Activated naive CD4-positive, alpha-beta T cell (primary cell): ENCODE measurements at places on chromosomes 11 and 22.

- DNase-seq, result no peak
Measured at GRCh38 chr22:21816787-21817496, 50.5 kb downstream of the MAPK1 start.

- DNase-seq, result peak; percentile 17
Measured at GRCh38 chr11:61254403-61255025, 13.5 kb downstream of the PGA5 start.

GRCh38 chr11:62452839-62453468 lies 34.1 kb downstream of the SCGB1A1 start:
- DNase-seq, result no peak

GRCh38 chr22:46810856-46811786 lies 48.7 kb downstream of the TBC1D22A start:
- no peak for DNase-seq

- DNase-seq, result no peak
Measured at GRCh38 chr11:9273376-9274336, 8.5 kb upstream of the DENND5A start.

DNA sequence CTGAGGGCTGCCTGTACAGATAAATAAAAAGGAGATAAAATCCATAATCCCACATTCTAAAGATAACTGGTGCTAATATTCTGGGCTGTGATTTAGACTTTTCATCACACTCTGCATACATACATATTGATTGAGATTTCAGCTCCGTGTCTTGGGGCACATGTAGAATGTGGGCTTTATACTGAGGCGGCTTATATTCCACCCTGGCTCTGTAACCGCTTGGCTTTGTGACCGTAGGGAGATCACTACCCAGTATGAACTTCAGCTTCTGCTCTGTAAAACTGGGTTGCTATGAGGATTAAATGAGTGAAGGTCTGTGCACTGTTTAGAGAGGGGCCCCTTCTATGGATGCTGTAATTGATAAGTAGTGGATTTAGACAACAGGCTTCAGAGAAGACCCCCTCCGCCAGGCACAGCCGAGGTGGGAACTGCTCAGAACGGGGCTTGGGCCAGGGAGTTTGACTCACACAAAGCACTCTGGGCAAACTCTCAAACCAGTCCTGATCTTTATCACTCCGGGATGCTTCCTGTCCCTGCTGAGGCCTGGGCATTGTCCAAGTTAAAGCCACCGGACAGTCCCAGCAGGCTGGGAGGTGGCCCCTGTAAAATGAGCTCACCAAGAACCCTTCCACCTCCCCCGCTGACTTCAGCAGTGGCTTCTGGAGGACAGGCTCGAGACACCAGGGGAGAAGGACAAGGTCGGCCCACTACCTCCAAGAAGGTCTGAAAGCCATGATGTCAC lies 17.2 kb downstream of the KIAA1671 start:
- no peak for DNase-seq

GRCh38 chr11:86983021-86983488 lies 27.9 kb upstream of the FZD4 start:
- DNase-seq, result no peak

DNA sequence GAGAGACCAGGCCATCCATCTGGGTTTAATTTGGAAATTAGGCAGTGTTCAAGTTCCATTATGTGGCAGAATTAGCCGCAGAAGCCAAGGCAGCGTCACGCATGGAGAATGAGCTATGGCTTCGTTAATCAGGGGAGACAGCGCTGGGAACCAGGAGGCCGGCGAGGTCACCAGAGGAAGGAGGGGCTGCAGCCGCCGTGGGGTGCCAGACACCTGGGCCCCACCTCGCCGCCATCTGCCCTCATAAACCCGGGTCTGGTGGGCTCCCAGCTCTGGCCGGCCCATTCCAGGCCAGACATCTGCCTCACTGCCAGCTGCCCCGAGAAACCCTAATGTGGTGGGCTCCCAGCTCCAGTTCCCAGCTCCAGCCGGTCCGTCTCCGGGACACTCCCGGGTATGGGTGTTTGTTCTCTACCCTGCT lies 676.9 kb downstream of the BRD1 start:
- no peak for DNase-seq

GRCh38 chr11:11467312-11467711 lies 114.3 kb upstream of the CSNK2A3 start:
- no peak for DNase-seq

DNA sequence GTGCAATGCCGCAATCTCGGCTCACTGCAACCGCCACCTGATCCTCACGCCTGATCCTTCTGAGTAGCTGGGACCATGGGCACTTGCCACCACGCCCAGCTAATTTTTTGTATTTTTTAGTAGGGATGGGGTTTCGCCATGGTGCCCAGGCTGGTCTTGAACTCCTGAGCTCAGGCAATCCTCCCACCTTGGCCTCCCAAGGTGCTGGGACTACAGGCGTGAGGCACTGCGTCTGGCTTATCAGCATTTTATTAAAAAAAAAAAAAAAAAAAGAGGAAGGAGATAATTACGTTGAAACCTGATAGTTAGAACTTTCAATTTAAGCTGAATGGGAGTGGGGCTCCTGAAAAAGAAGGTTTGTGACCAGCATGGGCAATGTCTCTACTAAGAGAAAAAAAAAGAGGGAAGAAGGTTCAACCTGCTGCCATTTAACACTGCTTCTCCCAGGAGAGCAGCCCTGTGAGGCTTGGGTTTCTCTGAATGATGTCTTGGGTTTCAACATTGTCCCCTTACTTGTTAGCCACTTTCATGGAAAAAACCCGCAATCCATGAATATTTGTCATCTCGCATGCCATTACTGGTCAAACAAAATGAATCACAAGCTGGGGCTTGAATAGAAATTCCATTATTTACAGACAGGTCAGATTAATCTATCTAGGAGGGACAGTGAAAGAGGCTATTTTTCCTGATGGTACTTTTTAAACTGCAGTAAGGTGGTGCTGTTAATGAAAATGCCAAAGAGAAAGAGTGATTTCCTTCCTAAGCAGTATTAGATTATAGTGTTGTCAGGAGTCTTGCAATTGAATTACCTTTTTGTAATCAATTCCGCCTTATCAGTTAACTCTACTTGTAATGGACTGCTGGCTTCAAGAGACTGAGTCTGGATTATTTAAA lies 72.5 kb downstream of the PACS1 start:
- DNase-seq, result no peak

DNA sequence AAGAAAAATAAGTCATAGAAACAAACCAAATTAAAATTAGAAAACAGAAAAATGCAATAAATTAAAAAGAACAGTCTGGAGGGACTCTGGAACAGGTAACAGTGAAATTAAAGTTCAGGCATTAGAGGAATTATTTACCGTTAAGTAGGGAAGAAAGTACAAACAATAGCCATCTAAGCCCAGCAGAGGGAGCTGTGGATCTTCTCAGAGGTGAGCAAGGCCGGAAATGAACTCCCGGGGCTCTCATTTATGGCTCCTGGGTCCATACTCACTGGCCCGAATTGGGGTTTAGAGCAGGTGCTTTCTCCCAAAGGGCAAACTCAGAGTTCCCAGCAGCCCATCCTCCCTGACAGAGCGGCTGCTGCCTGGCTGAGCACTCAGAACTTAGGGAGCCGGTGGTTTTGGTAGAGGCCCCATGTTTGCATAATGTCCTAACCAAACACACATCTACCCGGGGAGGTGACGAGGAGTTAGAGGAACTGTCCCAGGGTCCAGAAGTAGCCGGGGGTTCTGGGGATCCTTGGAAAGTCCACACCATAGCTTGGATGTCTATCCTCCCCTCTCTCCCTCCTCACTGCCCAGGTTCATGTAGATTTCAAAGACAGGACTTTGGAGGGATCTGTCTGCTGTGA lies 87.8 kb upstream of the VPREB1 start:
- peak; percentile 8 for DNase-seq

- no peak for DNase-seq
Measured at GRCh38 chr11:27394781-27395228, 31.8 kb upstream of the CCDC34 start.

- DNase-seq, result no peak
Measured at GRCh38 chr22:35172442-35172841, 84.9 kb upstream of the HMGXB4 start.

- no peak for DNase-seq
Measured at GRCh38 chr11:2237457-2238238, 32.7 kb downstream of the ASCL2 start.

DNA sequence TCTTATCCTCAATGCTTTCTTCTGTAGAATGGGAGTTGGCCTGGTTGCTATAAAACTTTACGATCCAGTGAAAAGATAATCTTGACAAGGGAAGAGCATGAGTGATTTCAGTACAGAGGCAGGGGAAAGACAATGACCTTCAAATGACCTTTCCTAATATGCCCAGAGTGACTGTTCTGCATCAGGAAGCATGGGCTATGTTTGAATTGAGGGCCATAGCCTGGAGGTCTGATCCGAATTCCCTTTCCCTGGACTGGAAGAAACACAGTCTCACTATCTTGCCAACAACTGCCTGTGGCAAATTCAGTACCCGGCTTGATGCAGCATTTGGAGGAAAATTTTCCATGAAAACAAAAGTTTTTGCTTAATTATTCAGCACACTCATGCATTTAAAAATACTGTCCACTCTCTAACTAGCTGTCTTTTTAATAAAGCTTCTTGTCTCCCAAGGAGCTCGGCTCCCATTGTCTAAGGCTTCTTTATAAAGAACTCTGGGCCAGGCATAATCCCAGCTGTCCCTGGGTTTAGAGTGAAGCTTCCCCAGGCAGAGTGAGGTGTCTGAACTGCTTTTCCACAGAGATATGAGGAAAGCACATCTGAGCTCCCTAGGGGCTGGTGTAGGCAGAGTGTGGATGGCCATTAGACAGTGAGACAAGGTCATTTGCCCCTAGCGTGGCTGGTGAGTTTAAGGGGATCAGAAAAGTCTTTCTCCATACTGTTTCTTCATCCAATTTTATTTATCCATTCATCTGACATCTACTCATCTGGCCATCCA lies 132.7 kb upstream of the CADM1 start:
- no peak for DNase-seq

DNA sequence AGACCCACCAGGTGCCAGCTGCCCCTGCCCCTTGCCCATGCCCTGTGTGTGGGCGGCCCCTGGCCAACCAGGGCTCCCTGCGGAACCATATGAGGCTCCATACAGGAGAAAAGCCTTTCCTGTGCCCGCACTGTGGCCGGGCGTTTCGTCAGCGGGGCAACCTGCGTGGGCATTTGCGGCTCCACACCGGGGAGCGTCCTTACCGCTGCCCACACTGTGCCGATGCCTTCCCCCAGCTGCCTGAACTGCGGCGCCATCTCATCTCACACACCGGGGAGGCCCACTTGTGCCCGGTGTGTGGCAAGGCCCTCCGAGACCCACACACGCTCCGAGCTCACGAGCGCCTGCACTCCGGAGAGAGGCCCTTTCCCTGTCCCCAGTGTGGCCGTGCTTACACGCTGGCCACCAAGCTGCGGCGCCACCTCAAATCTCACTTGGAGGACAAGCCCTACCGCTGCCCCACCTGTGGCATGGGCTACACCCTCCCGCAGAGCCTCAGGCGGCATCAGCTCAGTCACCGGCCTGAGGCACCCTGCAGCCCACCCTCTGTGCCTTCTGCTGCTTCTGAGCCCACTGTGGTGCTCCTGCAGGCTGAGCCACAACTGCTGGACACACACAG lies 4.3 kb downstream of the ZNF408 start:
- DNase-seq, result no peak

- DNase-seq, result no peak
Measured at GRCh38 chr11:58912124-58912523, 27.2 kb upstream of the GLYATL1 start.

GRCh38 chr11:56497010-56497409 lies 5.8 kb upstream of the OR5M8 start:
- no peak for DNase-seq

DNA sequence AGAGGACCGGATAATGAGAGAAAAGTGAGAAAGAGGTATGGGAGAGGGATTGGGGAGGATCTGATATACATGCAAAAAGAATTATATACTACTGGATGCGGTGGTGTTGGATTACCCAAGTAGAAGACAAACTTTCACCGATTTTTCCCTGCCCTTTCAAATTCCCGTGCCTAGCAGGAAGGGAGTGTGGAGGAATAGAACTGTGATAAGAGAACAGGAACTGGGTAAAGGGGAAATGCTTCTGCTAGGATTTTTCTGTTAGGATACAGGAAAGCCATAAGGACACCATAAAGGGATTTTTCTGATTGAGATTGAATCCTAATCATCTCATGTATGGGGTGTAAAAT lies 480 bp upstream of the MTMR2 start:
- DNase-seq, result no peak

- DNase-seq, result no peak
Measured at GRCh38 chr11:12058425-12059115, 50.1 kb upstream of the DKK3 start.

DNA sequence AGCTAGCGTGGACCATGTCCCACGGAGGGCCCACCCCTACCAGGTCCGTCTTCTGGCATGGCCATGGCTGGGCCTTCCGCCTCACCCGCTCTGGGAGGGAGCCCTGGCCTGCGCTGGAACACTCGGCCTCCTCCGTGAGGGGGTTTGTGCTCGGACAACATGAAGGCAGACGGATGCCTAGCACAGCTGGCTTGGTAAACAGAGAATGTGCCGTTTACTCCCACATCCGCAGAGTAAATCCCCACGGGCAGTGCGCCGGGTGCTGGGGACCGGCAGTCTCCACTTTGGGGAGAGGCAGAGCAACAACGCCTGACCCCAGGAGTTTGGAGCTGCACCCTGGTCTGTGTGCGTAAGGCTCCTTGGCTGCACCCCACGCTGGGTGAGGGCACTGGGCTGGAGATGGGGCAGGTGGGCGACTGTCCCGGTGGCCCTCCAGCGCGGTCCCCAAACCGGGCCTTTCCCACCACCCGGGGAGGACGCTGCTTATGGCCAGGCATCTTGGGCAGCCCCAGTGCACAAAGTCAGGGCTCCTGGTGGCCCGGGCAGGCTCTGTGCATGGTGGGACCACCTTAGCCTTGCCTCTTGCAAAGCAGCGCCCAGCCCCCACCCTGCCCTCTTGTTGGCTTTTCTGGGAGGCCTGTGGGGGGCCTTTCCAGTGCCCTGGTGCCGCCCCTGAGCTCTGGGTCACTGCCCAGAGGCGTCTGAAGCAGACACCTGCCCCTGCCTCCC lies 30.7 kb upstream of the MUC5AC start:
- DNase-seq, result no peak

- DNase-seq, result no peak
Measured at GRCh38 chr11:61533401-61533800, 24.9 kb downstream of the LRRC10B start.

DNA sequence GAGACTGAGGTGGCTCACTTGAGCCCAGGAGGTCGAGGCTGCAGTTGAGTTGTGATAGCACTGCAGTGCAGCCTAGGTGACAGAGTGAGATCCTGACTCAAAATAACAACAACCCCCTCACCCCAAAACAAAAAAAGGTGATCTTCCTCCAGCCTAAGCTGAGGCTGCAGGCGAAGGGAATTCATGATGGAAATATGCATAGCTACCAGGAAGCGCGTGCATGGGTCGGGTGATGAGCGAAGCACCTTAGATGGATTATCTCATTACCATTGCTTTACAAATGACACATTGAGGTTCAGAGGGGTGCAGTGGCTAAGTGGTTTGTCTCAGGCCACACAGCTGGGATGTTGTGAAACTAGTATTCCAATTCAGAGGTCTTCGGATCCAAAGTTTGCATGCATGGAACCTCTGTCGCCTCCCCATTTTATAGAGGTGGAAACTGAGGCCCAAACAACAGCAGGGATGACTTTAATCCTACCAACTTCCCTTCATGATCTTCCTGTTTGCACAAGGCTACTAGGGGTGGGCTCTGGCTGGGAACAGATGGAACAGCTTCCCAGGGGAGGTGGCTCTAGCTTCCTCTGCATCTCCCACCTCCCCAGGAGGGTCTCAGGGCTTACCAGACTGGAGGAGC lies 4.6 kb downstream of the SLC29A2 start:
- DNase-seq, result no peak

- DNase-seq, result no peak
Measured at GRCh38 chr11:108805030-108805429, 140.2 kb downstream of the DDX10 start.

- DNase-seq, result no peak
Measured at GRCh38 chr11:128928400-128928799, 14.3 kb downstream of the TP53AIP1 start.

- no peak for DNase-seq
Measured at GRCh38 chr11:32316232-32316631, 119.1 kb downstream of the WT1 start.
